ENCODE measurements at places on chromosomes 6 and 20.

DNA sequence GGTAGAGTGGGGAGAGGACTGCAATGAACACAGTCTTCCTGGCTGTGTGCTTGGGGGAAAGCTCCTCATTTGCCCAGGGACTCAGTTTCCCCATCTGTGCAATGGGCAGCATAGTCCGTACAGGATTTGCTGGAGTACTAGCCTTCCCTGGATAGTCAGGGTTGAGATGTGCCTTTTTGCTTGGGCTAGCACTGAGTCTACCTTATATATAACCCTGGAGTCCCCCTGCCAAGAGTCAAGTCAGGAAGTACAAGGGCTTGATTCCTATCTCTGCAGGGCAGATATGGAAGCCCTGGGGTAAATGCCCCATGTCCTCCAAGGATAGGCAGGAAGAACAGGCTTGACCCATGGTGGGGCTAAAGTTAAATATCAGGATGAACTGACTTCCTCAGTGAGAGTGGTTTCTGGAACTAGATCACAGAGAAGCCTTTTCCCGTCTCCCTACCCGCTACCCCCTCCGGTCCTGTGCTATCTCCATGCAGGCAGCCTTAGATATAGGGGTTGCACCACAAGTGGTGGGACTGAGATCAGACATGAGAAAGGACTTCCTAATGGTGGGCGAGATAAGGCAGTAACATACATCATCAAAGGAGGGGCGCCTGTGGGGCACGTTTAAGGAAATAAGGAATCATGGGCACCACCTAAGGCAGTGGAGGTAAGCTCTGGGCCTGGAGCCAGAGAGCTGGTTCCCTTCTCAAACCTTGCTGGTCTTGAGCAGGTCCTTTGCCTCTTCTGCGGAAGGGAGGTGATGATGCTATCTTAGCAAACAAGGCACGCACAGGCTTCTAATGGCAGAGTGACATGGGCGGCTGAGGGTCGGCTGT lies 157.9 kb downstream of the MRPL14 start:
- DNase-seq, result no peak

GRCh38 chr6:6997263-6998193 lies 110.2 kb upstream of the RREB1 start:
- DNase-seq, result no peak

DNA sequence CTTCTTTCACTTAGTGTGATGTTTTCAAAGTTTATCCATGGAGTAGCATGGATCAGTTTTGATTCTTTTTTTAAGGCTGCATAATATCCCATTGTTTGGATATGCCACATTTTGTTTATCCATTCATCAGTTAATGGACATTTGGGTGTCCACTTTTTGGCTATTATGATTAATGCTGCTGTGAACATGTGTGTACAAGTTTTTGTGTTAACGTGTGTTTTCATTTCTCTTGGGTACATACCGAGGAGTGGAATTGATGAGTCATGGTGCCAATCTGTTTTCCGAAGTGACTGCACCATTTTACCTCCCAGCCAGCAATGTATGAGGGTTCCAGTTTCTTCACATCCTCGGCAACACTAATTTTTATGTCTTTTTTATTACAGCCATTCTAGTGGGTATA lies 78.4 kb upstream of the CCDC28A start:
- no peak for DNase-seq

DNA sequence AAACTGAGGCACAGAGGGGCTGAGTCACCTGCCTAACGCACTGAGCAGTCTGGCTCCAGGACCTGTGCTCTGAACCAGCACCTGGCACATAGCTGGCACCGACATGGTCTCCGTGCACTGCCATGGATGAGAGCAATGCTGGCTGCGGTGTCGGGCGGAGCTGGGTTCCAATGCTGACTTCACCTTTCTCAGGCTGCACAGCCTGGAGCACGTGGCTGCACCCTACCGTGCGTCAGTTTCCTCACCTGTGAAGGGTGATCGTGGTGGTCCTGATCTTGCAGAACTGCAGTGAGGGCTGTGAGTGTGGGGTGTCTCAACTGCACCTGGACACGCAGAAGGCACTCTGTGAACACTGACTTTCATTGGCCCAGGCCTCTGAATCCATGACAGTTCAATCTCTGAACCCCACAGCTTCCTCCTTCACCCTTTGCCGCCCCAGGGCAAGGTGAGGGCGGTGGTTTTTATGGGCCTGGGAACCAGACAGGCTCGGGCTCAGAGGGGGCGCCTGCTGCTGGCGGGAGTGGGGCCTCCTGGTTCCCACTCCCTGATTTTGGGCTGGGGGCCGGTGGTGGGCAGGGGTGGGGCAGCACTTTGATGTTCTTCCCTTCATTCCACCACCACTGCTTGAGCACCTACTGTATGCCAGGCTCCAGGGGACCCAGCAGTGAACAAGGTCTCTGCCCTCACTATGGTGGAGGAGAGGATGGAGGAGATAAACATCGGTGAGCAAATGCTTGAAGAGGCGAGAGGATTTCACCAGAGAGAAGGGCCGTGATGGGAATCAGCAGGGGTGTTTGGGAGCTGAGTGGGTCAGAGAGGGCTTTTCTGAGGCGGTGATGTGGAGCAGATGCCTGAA lies 102.9 kb downstream of the CEBPB start:
- no peak for DNase-seq

GRCh38 chr20:4820806-4821518 lies 99.3 kb downstream of the PRND start:
- no peak for DNase-seq

GRCh38 chr20:61219021-61219431 lies 33.0 kb upstream of the CDH4 start:
- DNase-seq, result no peak

DNA sequence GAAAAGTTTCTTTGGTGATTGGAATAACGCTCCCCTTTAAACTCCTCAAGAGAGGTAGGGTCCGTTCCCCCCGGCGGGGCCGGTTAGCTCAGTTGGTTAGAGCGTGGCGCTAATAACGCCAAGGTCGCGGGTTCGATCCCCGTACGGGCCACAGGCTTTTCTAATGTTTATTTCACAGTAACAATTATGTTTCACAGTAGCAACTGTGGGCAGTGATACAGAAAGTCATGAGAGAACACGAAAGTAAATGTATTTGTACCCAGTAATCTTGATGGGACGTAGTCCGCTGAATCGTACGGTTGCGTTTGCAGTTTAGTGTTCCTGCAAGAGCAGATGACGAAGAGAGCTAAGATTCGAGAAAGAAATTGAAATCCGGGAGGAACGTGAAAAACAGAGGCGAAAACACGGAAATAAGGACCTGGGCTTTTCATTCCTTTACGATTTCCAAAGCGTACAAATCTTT lies 505.5 kb downstream of the PRIM2 start:
- no peak for DNase-seq

DNA sequence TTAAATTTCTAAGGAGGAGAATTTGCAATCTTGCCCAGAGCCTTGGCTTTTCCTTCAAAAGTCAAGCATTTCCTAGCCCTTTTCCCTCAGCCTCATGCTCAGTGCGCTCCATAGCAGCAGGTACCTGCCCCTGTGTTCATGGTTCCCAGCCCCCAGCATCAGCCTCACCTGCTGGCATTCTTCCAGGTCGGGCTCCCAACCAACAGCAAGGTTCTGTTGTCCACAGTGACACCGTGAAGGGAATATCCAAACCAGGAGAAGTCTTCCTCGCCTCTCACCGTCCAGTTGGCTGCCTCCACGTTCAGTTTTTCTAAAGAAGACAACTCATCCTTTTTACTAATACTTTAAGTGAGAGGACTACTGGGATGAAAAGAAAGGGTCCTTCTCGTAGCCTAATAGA lies 42.7 kb downstream of the GPLD1 start:
- no peak for DNase-seq
